ENCODE measurements at places on chromosomes 6 and 20. TPM values are rescaled to one million over a fixed set of nuclear protein-coding genes. Genes with fewer than 3 reads are reported as not detected.

The SOBP gene
- 1.0 TPM for total RNA-seq

The MCHR2 gene
- total RNA-seq: not detected

The FKBP1C gene
- total RNA-seq: 4.4 TPM

DNA sequence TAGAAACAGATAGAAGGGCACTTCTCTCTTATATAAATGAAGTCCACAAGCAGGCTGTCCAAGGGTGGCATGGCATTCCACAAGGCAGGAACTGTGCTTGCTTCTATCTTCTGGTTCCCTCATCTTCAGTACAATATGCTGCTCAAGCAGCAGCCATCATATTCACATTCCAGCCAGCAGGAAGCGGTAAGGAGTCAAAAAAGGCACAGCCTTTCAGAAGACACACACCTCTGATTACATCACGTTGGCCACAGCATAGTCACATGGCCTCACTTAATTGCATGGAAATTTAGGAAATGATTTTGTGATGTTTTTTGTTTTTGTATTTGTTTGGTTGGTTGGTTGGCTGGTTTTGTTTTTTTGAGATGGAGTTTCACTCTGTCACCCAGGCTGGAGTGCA lies 19.0 kb downstream of the REM1 start:
- peak; percentile 36 for DNase-seq
